ENCODE measurements at places on chromosomes 12 and 14.
A peak's percentile ranks its signal among the peaks of the same experiment; 100 is the strongest.

GRCh38 chr12:126518596-126519200 lies 1453.5 kb downstream of the AACS start:
- DNase-seq: no peak

- no peak for DNase-seq
These were observed 31.8 kb upstream of the GALNT9 start for GRCh38 chr12:132360906-132361777.

DNA sequence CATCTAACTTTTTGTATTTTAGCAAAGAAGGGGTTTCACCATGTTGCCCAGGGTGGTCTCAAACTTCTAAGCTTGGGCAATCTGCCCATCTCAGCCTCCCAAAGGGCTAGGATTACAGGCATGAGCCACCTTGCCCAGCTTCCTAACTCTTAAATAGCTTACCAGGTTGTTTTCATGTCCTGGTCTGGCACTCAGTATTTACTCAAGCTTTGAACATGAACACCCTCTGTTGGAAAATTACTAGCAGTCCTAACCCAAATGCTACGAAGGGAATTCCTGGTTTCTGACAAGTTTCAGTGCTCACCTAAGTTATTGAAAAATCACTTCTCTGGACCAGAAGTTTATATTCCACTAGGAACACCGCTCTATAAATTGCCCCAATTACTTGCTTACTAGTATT lies 32.5 kb upstream of the GCH1 start:
- no peak for DNase-seq

DNA sequence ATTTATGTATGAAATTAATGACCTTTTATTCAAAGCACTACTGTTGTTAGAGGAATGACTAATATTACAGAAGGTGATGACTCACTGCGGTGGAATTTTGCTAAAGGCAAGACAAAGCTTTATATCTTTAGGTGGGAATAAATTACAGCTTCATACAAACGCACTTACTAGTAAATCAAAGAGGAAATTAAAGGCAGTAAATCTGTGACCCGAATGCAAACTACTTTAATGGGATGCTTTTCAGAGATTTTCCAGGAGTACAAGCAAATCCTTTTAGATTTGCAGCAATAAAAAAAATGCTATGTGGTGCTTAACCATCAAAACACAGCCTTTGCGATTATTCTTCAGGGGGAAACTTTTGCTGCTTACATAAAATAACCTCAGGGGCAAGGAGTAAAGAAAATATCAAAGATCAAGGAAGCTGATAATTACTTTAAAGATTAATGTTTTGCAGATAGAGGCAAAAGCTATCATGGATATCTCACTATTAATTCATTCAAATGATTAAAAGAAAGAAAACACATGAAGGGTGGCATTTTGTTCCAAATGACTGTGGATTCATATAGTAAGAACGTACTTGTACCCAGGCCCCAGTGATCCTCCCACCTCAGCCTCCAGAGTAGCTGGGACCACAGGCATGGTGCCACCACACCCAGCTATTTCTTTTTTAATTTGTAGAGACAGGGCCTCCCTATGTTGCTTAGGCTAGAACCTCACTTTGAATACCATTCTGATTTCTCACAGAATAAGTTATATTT lies 98.9 kb downstream of the DENND5B start:
- no peak for DNase-seq

DNA sequence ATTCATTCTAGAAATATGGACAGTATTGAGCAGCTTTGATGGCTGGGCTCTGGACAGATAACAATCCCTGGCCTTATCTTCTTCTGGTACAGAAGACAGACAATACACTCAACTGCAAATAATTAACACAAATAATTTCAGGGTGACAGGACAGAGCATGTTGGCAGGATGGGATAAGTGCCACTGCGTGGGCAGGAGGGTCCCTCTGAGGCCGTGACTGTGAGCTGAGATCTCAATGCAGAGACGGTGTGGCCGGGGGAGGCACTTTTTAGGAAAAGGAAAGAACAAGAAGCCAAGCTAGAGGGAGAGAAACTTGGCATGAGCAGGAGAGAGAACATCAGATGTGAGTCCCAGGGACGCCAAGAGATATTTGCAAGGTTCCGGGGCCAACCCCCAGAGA lies 8.1 kb downstream of the SYNE3 start:
- DNase-seq: no peak

- no peak for DNase-seq
These were observed 125.4 kb upstream of the ATF1 start for GRCh38 chr12:50638482-50638880.

DNA sequence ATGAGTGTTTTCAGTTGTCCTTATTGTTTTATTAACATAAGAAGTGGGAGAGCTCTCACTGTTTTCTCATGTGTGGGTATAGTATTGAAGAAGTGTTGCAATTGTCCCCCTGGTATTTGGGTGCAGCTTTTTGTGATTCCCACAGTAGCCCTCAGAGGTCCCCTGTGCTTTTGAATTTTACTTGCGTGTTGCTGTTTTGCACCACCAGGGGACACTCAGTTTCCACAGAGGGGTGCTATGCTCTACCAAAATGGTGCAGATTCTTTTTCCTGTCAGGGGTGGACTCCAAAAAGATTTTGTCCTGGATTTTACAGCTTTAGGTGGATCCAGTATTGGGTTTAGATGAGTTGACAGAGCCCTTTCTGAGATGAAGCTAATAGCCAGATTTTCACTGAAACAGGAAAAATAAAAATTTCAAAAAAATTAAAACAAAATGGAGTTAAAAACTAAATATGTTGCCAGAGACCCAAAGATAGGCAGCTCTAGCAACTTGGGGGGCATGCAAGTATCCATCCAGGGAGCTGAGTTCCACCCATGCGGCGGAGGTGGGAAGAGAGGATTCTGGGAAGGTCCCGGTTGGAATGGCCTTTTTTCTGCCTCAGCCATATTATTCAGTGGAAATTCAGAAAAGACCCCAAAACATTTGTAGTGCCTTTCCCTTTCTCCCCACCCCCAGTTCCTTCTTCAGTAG lies 50.2 kb downstream of the TTLL5 start:
- DNase-seq: no peak

- no peak for DNase-seq
These were observed 103.3 kb downstream of the RBM19 start for GRCh38 chr12:113862590-113863454.

DNA sequence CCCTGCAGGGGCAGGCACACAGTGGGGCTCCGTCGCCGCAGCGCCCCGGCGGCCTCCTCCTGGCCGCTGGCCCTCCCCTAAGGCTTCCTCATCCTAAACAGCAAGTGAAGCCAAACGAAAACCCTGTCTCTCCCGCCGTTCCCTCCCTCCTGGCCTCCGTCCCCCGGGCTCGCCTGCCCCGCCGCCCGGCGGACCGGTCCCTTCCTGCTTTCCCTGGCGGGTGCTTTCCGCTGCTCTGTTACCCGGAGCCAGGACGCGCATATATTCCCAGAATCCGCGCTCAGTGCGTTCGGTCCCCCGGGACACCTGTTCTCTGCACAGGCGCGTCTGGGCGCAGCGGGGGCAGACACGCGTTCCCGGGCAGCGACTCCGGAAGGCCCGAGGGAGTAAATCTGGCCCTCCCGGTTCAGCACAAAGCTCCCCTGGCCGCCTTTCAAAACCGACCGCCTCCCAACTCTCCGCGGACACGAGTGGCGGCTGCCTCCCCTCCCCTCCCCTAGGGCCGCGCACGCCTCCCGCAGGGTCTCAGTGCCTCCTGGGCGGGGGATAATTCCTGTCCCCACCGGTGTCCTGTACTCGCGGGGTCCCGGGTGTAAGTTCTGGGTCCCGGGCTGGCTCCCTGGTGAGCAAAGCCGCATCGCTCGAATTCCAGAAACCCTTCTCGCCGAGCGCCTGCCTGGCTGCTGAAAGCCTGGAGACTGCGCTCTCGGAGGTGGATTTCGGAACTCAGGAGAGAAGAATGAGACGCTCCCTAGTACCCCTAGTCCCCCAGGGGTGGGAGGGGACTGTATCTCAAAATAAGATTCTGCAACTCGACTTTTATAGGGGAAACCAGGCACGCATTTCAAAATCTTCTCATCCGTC lies 21.4 kb upstream of the CEP170B start:
- no peak for DNase-seq

DNA sequence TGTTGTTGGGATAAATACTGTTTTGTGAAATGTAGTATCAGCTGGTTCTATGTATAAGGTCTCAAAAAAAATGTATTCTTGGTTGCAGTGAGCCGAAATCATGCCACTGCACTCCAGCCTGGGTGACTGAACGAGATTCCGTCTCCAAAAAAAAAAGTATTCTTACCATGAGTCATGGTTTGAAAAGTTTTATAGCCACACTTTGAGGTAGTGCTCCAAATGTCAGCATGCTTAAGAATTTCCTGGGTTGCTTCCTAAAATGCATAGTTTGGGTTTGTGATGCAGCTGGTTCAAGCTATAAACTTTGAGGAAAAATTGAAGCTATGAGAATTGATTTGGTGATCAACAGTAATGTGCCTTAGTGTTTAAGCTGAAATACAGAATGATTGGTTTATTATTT lies 48.0 kb downstream of the ETNK1 start:
- DNase-seq: no peak

GRCh38 chr12:27493260-27493940 lies 30.6 kb upstream of the PPFIBP1 start:
- DNase-seq: no peak

- DNase-seq: no peak
These were observed 46.4 kb upstream of the CNOT2 start for GRCh38 chr12:70196811-70197281.

DNA sequence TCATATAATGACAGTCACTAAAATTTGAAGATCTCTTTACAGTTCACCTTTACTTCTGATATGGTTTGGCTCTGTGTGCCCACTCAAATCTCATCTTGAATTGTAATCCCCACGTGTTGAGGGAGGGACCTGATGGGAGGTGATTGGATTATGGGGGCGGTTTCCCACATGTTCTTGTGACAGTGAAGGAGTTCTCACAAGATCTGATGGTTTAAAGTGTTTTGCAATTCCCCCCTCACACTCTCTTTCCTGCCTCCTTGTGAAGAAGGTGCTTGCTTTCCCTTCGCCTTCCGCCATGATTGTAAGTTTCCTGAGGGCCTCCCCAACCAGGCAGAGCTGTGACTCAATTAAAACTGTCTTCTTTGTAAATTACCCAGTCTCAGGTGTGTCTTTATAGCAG lies 27.3 kb upstream of the CD9 start:
- DNase-seq: no peak

GRCh38 chr14:21868442-21869046 lies 194.9 kb upstream of the OR4E1 start:
- peak; percentile 15 for DNase-seq

DNA sequence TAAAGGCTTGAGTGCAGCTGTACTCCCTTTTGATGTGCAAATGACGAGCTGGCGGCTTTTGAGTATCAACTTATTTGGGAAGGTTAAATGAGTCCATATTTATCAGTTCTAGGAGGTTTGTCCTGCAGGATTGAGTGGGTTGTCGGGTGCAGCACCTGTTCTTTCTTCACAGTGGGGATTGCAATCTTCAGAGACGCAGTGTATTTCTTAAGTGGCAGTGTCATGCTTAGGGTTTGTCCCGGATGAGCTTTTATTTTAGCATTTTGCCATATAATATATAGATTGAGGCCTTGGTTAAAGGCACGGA lies 1.2 kb downstream of the FUT8 start:
- no peak for DNase-seq

DNA sequence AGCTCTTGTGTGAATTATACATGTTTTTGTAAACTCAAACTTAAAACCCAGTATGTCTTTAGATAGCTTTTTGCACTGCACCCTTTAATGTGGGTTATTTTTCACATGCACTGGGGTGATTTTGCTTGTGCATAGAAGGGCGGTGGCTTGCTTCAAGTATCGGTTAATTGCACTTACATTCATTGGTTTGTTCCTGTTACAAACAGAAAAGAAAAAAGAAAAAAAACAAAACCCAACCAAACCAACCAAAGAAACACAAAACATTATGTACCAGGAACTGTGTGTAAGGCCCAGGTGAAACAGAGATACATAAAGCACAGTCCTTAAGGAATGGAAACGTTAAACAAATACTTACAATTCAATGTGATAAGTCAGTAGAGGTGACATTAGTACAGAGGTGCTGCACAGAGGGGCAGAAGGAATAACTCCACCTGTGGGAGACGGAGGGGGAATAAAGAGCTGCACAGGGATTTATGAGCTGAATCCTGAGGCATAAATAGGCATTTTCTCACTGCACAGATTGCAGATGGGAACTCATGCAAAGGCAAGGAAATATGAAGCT lies 151.4 kb downstream of the KTN1 start:
- no peak for DNase-seq

- no peak for DNase-seq
These were observed 2.8 kb upstream of the WASHC4 start for GRCh38 chr12:105104762-105105161.

Measured in GM18507 (cell line).